ENCODE measurements at places on chromosomes 5 and 9.

DNA sequence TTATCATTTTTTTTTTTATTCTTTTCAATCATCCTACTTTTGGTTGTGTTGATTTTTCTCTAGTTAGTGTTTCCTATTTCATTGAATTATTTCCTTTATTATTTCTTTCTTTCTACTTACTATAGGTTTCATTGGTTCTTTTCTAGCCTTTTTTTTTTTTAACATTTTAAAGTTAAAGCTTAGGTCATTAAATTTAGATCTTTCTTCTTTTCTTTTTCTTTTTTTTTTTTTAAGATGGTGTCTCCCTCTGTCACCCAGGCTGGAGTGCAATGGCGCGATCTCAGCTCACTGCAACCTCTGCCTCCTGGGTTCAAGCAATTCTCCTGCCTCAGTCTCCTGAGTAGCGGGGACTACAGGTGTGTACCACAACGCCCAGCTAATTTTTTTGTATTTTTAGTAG lies 43.0 kb upstream of the PPP2CA start:
- DNase-seq = no peak

GRCh38 chr5:34553581-34553980 lies 102.5 kb upstream of the RAI14 start:
- no peak for DNase-seq

- DNase-seq = no peak
These were observed 36.6 kb downstream of the MRPL36 start for GRCh38 chr5:1762883-1763547.

DNA sequence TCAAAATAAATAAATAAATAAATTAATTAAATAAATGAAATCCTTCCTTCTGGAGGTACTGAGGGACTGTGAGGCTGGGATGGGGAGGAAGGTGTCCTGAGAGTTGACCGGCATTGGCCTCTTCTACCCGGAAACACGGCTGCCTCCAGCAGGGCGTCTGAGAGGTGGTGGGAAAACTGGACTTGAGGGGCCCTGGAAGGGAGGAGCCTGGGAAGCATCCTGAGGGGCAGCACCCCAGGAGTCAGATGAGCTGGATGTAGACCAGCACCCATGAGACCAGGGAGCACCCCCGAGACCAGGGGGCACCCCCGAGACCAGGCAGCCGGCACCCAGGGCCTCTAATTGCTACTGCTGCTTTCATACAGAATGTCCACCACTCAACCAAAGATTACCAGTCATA lies 8.8 kb upstream of the NSMF start:
- DNase-seq = no peak

GRCh38 chr9:79242489-79242888 lies 329.3 kb upstream of the TLE4 start:
- no peak for DNase-seq

Data from CD4-positive, alpha-beta T cell treated with Interleukin-21 for 1 hour (primary cell).